A549 treated with DMSO at 1 μM for 4 hours (cell line): ENCODE measurements at places on chromosomes 6 and 20. TPM values are rescaled to one million over a fixed set of nuclear protein-coding genes. Genes with fewer than 3 reads are reported as not detected.

The IL20RA gene
- 0.02 to 0.03 TPM in 2 of 5 replicates, not detected in the others for total RNA-seq

The BCAS1 gene
- 0.55 to 0.85 TPM (median 0.71 TPM) in 5 replicates for total RNA-seq

The PROKR2 gene
- not detected in 5 replicates for total RNA-seq

The TPBG gene
- 44.6 to 57.0 TPM (median 53.4 TPM) in 5 replicates for total RNA-seq

The LY6G6C gene
- 0.12 to 0.20 TPM in 2 of 5 replicates, not detected in the others for total RNA-seq

The VGLL2 gene
- total RNA-seq, result not detected in 5 replicates

The CRYBG1 gene
- 0.46 to 0.92 TPM (median 0.64 TPM) in 5 replicates for total RNA-seq

The HLA-DOB gene
- total RNA-seq, result 0.07 to 0.30 TPM (median 0.16 TPM) in 4 of 5 replicates, not detected in the other

The KIFC1 gene
- 38.1 to 49.0 TPM (median 43.7 TPM) in 5 replicates for total RNA-seq
